ENCODE measurements at places on chromosomes 12 and 14.

DNA sequence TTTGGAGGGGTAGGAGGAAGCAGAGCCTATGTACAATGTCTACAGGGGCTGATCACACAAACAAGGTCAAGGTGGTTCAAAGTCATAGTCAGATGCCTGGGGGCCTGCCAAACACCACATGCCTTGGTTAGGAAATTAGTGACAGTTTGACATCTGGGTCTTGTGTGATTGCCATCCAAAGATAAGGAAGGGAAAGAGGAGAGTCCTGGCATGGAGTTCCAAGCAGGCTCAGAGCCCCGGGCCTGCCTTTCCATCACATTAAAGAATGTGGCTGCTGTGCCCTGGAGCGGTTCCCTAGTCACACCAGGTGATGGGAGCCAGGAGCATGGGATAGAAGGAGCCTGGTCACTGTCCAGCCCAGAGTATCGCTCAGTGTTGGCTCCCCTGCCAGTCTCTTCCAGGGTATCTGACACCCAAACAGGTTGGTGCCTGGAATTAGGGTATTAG is 53.6 kb upstream of the BCL2L14 start:
- DNase-seq = no peak

DNA sequence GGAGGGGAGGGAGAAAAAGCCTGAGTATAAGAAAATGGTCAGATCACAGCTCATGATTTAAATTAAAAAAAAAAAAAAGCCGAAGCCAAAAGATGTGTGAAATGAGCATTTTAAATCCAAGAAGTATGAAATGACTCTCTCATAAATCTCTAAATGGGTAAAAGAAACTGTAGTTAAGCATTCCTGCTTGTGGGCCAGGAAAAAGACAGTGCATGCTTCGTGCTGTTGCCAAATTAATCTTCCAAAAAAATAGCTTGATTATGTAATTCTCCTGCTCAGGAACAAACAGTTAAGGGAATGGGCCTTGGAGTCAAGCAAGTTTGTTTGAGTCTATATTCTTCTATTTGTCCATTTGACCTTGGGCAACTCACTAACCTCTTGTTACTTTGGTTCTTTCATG is 325.4 kb upstream of the SEL1L start:
- no peak for DNase-seq

GRCh38 chr12:26878661-26879119 is 45.7 kb upstream of the ITPR2 start:
- peak; percentile 46 for DNase-seq

- no peak for DNase-seq
Observed at GRCh38 chr14:78978896-78979295, 808.7 kb downstream of the NRXN3 start.

DNA sequence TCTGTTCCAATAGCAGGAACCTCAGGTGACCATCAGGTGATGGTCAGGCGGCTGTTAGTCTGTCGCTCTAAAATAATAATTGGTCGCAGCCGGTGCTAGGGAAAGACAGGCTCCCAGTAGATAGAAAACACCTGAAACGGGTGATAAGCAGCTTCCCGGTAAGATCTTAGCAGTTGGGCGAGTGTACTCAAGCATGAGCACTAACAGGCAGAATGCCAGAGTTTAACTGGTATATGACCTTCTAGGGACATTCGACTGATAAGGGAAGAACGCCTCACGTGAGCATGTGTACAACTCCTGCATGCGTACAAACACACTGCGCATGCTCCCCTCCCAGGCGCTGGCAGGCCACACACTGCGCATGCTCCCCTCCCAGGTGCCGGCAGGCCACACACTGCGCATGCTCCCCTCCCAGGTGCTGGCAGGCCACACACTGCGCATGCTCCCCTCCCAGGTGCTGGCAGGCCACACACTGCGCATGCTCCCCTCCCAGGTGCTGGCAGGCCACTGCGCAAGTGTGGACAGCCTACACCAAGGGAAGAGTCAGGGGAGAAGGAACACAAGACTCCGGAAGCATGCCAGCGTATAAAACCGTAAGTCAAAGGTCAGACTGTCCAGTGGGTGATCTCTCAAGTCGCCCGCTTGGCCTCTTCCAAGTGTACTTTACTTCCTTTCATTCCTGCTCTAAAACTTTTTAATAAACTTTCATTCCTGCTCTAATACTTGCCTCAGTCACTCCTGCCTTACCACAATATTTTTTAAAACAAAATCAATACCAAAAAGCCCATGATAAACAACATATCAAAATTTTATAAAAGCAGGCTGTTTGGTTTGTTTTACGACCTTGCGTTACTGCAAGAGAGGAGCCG is 24.5 kb downstream of the GPRC5D start:
- DNase-seq = no peak

DNA sequence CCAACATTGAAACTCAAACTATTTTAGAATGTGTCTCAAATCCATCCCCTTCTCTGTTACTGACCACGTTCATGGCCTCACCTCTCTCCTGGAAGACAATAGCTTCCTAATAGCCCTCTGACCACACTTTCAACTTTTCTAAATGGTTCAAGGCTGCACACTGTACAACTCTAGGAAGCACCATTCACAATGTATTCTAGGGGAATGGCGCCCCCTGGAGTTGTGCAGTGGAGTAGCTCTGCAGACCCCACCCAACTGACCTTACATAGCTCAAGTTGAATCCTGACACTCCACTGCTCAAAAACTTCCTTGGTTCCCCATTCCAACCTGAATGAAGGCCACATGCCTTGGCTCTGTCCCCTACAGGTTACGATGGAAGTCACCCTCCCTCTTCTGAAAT is 77.6 kb downstream of the GAS2L3 start:
- DNase-seq = no peak

DNA sequence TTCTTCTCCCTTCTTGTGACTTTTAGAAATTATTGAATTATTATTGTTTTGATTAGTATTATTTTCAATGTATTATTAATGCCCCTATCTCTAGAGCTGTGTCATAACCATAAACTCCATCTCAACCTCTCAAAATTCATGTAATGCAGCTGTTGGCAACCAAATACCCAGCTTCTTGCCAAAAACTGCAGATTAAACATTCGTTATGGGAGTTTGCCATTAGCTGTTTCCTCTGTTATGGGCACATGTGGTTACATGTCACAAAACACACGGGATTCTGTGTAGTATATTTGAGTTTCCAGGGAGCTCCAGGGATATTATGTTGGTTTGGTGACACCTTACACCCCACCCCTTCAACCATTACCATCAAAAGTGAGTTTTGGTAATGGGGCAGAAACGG is 2.8 kb upstream of the ALX1 start:
- peak; percentile 24 for DNase-seq

DNA sequence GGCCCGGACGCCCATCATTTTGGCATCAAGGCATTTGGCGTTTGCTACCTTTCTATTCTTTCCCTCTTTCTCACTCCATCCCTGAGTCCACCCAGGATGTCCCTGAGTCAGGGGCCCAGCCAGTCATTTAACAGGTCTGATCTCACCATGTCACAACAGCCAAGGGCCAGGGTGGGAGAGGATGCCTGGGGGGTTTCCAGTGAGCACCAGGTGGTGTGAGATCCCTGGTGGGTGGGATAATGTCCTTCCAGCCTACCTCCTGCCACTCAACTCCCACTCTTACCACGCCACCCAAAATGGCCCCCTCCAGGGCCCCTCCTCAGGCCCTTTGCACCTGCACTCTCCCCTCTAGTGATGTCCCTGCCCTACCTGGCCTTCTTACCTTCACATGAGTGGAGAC is 310.8 kb downstream of the BCL11B start:
- DNase-seq = no peak

DNA sequence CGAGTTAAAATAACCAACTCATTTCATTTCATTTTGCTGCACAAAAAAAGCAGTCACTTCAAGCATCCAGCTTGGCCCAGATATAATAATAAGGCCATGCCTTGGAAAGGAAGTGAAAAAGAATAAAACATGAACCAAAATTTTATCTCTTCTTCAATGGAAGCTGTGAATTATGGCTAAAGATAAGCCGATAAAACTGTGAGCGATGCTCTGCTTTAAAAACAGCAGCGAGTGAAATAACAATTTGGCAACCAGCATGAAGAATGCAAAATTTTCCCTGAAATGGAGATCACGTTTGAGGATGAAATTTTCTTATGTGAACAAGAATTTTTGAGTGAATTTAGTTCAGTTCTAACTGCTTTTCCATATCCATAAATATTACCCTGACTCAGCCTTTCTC is 70.4 kb downstream of the KCNC2 start:
- no peak for DNase-seq

GRCh38 chr14:105334383-105335230 is 20.1 kb downstream of the PACS2 start:
- DNase-seq = no peak

DNA sequence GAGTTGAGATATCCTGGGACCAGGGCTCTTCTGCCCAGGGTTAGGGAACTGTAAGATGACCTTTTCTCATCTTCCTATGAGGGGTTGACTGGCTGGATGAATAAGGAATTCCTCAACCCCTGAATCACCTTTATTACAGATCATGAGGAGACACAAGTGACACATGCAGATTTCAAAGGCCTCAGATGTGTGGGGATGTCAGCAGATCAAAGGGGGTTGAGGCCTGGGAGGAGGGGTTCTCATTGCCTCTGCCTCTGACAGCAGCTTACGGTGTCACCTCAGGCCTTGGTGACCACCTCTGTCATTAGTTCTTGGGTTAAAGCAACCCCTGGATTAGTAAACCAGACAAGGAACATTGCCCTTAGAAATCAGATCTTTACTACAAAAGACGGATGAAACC is 2.1 kb upstream of the KRT72 start:
- no peak for DNase-seq

DNA sequence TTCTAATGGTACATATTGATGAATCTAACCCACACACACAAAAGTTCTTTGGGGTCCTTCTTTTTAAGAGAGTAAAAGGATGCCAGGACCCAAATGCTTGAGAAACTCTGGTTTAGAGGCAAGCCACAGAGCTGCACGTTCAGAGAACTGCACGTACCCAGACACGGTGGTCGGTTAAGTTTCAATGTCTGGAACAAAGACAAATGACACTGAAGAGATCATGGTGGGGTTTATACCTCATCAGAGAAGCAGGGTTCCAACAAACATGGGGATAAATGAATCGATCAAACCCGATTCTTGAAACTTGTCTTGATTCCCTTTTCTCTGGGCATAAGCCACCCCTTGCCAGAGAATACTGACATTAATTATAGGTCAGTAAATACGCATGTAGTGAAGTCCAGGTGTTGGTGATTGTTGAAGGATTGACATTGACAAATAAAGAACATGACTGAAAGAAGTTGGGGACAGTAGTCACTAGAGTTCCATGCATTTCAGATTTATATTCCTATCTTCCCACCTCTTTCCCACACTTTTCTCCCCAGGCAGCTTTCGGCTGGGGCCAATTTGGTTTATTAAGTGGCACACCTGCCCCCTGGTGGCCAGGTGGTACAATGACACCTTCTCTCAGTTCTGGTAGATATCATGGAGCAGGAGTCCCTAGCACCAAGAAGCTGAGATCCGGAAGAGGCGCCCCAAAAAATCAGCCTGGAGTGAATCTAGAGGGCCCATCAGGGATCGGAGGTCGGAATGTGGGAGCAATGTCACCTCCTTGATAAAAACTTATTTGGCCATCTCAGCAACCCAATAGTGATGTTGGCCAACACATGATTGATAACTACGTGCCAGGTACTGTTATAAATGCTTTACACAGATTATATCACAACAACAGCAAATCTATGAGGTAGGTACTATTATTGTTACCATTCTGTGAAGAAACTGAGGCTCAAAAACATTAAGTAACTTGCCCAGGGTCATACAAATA is 17.8 kb upstream of the HDAC7 start:
- peak; percentile 92 for DNase-seq

DNA sequence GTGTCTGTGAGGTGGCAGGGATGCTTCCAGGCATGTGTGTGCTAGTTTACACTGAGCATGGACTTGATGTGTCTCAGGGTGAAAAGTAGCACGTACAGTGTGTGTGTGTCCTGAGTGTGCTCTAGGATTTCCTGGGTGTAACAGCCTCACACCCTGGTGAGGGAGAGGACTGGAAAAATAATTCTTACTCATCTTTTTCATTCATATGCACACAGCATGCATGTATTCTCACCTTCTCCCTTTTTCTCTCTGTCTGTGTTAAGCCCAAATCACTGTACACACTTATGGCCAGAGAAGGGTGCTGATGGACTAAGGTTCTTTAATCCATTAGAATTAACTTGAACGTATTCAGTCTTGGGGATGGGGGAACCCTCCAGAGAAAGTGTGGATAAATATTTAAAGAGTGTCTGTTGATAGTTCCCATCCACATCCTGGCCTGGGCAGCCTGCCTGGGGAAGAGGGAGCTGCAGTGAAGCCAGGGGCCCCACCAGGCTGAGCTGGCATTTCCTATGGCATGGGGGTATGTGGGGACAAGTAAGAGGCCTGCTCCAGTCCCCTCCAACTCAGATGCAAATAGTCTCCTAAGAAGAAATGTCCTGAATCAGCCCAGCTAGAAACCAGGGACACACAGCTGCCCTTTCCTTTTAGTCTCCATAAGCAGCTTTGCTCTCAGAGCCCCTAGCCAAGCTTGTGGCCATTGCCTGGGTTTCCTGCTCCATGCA is 1.1 kb upstream of the HOXC8 start:
- DNase-seq = no peak

DNA sequence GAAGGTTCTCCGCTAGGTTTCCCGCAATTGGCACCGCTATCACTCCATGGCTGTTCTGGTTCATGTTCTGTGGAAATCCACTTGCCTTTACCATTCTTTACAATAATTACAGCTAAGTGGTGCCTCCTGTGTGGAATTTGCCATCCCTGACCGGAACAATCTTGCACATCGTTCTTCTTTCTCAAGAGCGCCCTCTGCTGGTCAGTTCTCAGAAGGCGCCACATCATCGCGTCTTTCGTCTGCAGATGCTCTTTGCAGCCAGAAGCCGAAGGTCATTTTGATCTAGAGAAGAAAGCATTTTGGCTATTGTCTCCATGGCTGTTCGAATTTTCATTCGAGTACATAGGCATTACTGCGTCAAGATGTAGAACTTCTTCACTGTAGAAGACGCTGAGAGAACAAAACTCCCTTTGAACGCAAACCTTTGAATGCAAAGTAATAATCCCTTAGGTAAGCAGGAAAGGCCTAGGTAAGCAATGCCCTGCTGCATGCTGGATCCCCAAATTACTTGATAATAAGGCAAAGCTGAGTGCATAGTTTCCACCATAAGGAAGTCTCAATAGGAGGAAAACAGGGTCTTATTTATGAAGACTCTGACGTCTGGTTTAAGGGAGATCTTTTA is 10.1 kb upstream of the RTRAF start:
- peak; percentile 84 for DNase-seq

- DNase-seq = no peak
Observed at GRCh38 chr14:104394409-104394851, 185.1 kb upstream of the C14orf180 start.

DNA sequence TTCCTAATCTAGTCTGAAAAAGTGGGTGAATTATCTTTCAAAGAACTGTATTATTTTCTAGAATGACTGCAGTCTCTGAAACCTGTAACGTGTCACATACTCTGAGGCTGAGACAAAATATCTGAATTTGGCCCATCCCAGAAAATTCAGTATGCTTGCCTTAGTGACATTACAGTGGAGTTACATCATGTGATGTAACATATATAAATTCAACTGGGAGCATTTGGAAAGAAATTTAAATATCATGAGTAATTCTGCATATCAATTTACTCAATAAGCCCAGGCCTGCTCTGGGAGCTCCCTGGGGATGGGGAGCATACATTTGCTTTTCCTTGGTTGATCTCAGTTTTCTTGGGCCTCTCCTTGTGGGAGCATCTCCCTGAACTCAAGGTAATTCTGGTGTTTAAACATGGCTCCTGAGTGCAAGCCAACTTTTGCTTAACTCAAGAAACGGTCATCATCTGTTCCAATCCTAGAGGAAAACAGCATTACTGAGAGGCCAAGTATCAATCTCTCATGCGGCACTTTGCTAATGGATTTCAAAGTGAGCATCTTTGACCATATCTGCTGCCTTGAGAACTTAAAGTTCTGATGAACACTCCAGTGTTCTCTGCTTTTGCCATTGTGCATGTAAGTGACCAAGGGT is 54.4 kb downstream of the AKAP6 start:
- DNase-seq = no peak
